ENCODE measurements at places on chromosomes 16 and 17. TPM values are rescaled to one million over a fixed set of nuclear protein-coding genes. Genes with fewer than 3 reads are reported as not detected.

Gene ZNHIT3
- total RNA-seq: 54.3 TPM

Gene GRB7
- 2.2 TPM for total RNA-seq

DNA sequence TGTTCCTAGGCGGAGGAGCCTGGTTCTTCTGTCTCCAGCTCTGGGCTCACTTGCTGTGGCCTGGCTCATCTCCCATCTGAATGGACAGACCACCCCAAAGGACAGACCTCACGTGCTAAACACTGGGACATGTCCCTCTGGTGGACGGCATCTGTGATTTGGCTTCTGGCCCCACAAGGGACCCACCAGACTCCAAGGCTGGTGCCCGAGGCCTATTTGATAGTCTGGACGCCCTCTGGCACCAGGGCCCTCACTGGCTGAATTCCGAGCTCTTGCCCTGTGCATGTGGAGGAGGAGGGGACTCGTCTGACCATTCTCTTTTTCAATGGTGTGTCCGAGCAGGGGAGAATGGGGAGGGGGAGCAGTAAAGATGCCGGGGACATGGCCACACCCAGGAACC, 62.8 kb upstream of the LGALS9 start:
- no peak for DNase-seq

Gene CORO6
- 103 TPM for total RNA-seq

- no peak for DNase-seq
Measured at GRCh38 chr16:4695473-4696171, 2.3 kb downstream of the NUDT16L1 start.

GRCh38 chr17:27348196-27348595, 54.3 kb downstream of the WSB1 start:
- DNase-seq: no peak

Gene HBA2
- 116 TPM for total RNA-seq

Gene NETO2
- total RNA-seq: 18.7 TPM

GRCh38 chr17:73132085-73132492, 32.7 kb upstream of the SSTR2 start:
- DNase-seq: no peak

Gene TEKT3
- total RNA-seq: 3.5 TPM

DNA sequence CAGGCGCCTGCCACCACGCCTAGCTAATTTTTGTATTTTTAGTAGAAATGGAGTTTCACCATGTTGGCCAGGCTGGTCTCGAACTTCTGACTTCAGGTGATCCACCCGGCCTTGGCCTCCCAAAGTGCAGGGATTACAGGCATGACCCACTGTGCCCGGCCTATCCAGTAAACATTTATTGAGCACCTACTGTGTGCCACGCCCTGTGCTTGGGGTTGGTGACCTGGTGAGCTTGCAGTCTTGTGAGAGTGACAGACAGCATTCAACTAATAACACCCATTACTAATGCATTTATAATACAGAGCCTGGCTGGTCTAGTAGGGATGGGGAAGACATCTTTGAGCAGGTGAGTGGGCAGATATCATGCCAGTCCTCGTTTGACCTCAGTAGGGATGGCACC, 113.1 kb downstream of the SOCS1 start:
- no peak for DNase-seq

DNA sequence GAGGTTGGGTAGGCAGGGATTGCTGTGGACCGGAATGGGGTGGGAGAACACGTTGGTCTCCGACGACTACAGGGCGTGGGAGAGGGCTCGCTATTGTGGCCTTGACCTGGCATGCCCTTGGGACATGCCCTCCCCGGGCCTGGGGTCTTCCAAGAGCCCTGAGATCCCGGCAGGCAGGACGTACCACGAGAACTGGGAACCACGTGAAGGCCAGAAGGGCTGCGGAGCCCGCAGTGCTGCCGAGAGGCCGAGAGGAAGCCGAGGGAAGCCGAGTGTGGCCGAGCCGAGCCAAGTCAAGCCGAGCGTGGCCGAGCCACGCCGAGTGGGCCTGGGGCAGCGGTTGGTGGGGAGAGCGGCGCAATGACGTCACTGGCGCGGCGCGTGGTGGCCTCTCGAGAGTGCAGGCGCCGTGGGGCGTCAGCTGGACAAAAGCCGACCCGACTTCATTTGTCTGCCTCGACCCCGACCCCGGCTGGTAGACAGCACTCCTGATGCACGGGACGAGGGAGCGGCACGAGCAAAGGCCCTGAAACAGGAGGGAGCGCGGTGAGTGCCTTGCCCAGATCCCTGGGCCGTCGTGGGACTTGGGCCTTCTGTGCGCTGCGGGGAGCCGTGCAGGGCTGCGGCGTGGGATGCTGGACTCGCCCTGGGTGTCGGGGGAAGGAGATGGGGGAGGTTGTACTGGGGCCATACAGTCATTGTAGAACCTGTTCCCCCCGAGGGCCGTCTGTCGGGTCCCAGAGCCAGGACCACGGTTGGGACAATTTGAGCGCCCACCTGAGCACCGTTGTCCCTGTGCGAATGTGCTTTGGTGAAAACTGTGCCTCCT, 6.6 kb downstream of the SOCS1 start:
- DNase-seq: no peak

DNA sequence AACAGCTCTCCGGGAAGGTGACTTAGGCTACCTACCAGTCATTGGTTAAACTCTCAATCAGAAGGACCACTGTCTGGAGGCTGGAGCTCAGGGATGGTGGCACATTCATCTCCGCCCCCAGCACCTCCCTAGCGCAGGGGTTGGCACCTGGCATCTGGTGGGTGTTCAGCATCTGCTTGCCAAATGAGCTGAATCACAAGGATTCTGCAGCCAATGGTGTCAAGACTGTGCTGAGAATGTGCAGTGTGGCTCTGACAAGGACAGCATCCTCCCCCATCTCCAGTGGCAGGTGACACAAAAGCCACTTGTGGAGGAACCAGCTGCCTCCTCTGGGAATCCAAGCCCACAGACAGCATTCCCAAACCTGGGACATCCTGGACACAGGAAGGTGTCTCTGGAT, 35.2 kb downstream of the PLXDC1 start:
- DNase-seq: peak; percentile 79

GRCh38 chr16:10154389-10154788, 27.8 kb downstream of the GRIN2A start:
- DNase-seq: no peak
